ENCODE measurements at places on chromosomes 3 and 15. TPM values are rescaled to one million over a fixed set of nuclear protein-coding genes. Genes with fewer than 3 reads are reported as not detected.

DNA sequence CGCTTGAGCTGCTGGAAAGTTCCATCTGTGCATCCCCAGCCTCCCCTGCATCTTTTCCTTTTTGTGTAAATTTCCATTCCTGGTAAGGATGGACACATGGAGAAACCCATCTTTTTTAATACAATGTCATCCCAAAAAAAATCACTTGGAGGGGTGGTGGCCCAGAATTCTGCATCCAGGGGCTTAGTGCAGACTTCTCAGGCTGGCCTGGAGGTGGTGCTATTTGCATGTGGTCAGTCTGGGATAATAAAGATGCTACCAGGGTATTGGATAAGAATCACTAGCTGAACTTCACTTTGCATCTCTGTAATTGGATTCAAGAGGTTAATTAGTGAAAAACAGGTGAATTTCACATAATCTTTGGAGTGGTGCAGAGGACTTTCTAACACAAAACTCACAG lies 1.8 kb upstream of the ZSCAN2 start:
- no peak for DNase-seq

Gene RTP4
- total RNA-seq: 7.6 TPM

Gene DCLK3
- total RNA-seq: not detected

GRCh38 chr3:152302521-152303021 lies 33.8 kb downstream of the MBNL1 start:
- DNase-seq: no peak

DNA sequence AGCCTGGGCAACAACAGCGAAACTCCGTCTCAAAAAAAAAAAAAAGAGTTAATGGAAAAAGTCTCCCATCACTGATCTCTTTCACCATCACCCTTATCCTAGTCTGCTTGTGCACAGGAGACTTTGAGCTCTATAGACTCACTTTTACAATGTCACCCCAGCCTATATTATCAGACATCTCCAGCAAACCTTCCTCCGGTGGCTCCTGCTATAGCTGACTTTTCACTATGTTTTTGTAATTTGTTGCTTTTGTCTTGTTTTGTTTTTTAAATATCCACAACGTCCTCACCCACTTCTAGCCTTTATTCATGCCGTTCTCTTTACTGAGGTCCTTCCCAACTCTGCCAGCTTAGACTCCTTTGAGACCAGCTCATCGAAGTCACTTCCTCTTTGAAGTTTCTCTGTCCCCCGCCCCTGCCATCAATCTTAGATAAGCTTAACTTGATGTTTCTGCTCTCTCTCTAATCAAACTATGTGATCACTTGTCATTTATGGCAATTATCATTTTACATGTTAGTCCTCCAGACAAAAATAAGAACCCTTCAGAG lies 82.7 kb upstream of the CHD2 start:
- DNase-seq: no peak

- DNase-seq: no peak
Observed at GRCh38 chr15:48336940-48337339, 5.7 kb downstream of the DUT start.

Data from naive thymus-derived CD8-positive, alpha-beta T cell (primary cell).